D341Med (cell line): ENCODE measurements at places on chromosomes 2 and 18.
A peak's percentile ranks its signal among the peaks of the same experiment; 100 is the strongest.

- no peak for DNase-seq
Measured at GRCh38 chr2:45825001-45825651, 173.7 kb downstream of the PRKCE start.

GRCh38 chr2:10019602-10020400 is 23.5 kb upstream of the KLF11 start:
- no peak for DNase-seq

DNA sequence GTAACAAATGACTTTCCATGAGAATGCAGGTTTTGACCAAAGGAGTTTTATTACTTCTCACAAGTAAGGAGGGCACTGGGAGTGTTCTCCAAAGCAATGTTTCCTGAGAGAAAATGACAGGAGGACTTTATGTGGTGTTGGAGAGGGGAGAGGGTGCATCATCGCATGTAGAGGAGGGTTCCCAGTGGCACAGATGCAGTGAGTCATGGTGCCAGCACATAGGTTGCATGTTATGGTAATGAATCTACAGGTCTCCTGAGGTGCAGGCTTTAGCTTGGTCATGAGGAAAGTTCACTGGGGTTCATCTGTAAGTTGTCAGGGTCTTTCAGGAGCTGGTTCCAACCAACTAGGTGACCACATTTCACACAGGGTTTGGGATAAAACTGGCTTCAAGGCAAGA is 30.4 kb downstream of the NAT8 start:
- no peak for DNase-seq

GRCh38 chr2:201707753-201708152 is 9.3 kb upstream of the MPP4 start:
- DNase-seq, result no peak

DNA sequence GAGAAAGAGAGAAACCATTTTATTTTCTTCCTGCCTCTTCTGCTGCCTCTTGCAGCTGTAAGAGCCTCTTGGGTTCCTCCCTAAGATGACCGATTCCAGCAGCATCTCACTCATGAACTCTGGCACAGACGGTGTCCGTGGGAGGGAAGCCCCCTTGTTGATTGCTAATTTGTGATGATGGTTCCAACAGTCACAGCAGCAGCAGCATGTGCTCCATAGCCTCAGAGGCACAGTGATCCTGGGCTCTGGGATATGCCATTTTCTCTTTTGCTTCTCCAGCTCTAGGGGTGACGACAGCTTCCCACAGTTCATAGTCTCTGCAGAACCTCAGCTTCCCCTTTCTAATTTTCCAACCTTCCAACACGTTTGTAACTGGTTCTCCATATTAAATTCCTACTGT is 324.2 kb upstream of the HS6ST1 start:
- no peak for DNase-seq

DNA sequence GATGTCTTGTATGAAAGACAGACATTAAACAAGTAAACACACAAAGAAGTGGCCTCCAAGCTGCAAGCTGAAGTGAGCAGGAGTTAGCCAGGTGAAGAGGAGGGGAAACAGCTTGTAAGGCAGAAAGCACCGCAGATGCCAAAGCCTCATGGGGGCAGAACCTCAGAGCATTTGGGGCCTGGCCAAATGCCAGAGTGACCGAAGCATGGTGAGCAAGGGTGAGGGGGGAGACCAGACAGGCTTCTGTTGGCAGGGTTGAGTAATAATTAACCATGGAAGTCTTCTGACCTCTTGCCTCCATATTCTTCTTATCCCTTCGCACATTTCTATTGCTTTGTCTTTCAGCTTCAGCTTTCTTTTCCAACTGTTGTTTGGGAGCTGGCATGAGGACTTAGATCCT is 5.6 kb downstream of the QPCT start:
- no peak for DNase-seq

- no peak for DNase-seq
Measured at GRCh38 chr2:121754851-121755236, 607 bp upstream of the TSN start.

DNA sequence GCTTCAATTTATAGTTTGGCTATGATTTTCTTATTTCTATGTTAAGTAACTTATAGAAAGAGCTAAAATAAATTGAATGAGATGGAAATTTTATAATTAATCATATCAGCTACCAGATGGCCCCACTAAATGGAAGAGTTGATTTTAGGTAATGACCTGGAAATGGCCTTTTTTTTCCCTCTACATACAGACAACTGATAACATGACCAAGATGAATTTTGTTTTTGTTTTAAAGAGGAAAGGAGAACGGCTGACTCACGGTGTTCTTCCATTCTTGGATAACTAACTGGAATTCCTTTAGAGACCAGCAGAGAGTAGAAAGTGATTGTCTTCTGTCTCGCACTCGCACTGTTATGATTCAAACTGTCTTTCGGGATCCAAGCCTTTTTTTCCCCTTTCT is 91.0 kb downstream of the TMEM185B start:
- DNase-seq, result no peak

DNA sequence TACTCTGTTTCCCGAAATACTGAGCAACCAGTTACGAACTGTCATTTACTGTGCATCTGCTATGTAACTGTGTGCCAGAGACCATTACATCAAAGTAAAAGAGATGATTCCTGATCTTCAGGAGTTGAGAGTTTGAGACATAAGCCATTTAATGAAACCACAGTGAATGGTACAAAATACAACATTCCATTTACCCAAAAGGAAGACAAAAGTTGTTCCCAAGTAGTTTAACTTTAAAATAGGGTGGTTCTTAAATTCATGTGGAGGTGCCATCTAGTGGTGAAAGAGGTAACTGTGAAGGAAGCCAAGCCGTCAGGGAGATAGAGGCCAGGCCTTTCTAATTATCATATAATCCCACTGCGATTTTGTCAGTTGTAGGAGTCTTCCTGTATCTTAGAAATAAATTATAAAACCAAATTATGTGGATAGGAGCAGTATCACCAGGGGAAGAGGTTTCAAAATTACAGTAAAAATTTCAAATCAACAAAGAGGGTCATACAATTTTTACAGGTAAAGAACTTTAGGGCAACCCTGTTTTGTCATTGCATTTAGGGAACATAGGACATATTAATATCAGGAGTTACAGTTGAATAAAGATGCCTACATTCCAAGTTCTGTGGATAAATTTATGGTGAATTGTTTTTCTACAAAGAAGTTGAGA is 67.7 kb downstream of the EPAS1 start:
- peak; percentile 46 for DNase-seq
